Naive B cell (primary cell): ENCODE measurements at places on chromosomes 5 and 9. TPM values are rescaled to one million over a fixed set of nuclear protein-coding genes. Genes with fewer than 3 reads are reported as not detected.

GRCh38 chr5:7857926-7858632 lies 7.1 kb upstream of the CFAP90 start:
- H3K4me3 ChIP-seq, result no peak overlapping the region
- no peaks in the 10 kb centered on the region for H3K4me1 ChIP-seq
- H3K36me3 ChIP-seq, result peaks cover 20% of the 10 kb centered on the region
- no peak for DNase-seq

DNA sequence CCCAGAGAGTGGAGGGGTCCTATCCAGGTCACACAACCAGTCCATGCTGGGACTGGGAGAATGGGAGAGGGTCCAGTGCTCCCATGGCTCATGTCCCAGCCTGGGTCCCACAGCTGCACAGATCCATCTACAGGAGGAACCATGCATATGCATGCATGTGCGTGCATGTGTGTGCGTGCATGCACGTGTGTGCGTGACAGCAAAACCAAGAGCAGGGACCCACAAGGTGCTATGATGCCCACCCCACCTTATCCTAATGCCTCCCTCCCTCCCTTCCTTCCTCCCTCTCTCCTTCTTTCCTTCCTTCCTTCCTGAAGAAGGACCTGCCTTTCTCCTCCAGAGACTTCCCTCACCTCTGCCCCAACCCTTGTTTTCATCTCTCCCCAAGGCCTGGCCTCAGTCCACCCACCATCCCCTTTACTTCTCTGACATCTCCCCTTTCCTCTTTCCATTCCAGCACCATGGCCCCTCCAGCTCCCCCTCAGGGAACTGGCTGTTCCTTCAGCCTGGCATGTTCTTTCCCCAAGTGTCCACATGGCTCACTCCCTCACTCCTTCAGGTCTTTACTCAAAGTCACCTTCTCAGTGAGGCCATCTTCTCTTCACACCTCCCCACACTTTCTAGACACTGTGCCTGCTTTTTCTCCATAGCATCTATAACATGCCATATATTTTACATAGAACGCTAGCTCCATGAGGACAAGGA lies 21.8 kb downstream of the AQP7 start:
- no peak for DNase-seq
- no peaks in the 10 kb centered on the region for H3K27me3 ChIP-seq
- H3K36me3 ChIP-seq, result no peaks in the 10 kb centered on the region
- no peak overlapping the region for H3K27ac ChIP-seq
- no peak overlapping the region for H3K4me3 ChIP-seq

- H3K27ac ChIP-seq, result no peak overlapping the region
- peaks cover 36% of the 10 kb centered on the region for H3K27me3 ChIP-seq
- H3K4me1 ChIP-seq, result peaks cover 5% of the 10 kb centered on the region
- no peak for DNase-seq
- peak overlapping the region; percentile 25 for H3K4me3 ChIP-seq
Measured at GRCh38 chr5:591746-592145, 20.4 kb upstream of the CEP72 start.

- H3K4me1 ChIP-seq, result no peaks in the 10 kb centered on the region
- DNase-seq, result no peak
- no peak overlapping the region for H3K4me3 ChIP-seq
- H3K27me3 ChIP-seq, result no peaks in the 10 kb centered on the region
- peaks cover 56% of the 10 kb centered on the region for H3K36me3 ChIP-seq
- H3K27ac ChIP-seq, result no peak overlapping the region
Measured at GRCh38 chr5:175516933-175517823, 38.8 kb downstream of the SFXN1 start.

DNA sequence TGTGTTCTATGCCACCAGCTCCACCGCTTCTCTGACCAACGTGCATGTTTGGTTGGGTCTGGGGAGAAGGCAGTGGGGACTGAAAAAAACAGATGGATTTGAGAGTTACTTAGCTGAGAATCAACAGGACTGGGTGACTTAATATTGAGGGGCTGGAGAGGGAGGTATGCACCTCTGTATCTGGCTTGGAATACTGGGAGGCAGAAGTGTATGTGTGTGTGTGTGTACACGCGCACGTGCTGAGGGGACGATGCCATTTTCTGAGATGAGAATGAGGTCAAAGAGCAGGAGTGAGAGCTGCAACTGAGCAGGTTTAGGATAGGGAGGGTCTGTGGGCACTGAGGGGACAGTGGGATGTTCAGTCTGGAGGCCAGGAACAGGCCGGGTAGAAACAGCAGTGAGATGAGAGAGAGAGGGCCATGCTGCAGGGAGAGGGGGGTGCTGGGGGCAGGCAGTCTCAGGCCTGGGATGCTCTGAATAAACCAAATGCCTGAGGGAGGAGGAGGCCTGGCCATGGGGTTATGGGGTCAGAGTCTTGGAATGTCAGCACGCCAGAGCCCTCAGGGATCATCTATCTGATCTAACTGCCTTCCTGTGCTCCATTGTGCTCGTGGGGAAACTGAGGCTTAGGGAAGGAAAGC lies 14.0 kb downstream of the PDGFRB start:
- DNase-seq, result no peak
- no peak overlapping the region for H3K4me3 ChIP-seq
- peaks cover 7% of the 10 kb centered on the region for H3K4me1 ChIP-seq

- peak overlapping the region; percentile 59 for H3K27ac ChIP-seq
- DNase-seq, result no peak
- no peak overlapping the region for H3K4me3 ChIP-seq
- no peaks in the 10 kb centered on the region for H3K4me1 ChIP-seq
- H3K27me3 ChIP-seq, result no peaks in the 10 kb centered on the region
Measured at GRCh38 chr9:97895695-97896332, 26.5 kb downstream of the TRMO start.

GRCh38 chr5:168401226-168401625 lies 85.0 kb upstream of the RARS1 start:
- no peaks in the 10 kb centered on the region for H3K4me1 ChIP-seq
- no peak for DNase-seq
- no peaks in the 10 kb centered on the region for H3K36me3 ChIP-seq
- H3K27me3 ChIP-seq, result no peaks in the 10 kb centered on the region
- peak overlapping the region; percentile 21 for H3K27ac ChIP-seq

DNA sequence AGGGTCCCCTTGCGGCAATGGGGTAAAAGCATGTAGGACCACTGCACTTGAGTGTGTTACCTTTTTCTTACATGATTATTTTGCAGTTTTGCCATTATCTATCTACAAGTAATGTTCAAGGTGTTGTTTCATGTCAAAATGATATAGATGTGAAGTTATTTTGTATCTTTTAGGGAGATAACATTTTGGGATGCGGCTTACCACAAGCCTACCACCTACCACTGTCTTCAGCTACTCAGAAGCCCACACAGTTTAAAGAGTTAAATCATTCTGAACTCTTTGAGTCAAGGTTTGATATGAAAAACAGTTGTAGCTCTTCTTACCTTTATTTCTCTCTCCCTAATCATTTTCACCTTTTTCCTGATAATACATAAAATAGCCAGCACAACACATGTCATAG lies 19.8 kb downstream of the CERT1 start:
- peaks cover 8% of the 10 kb centered on the region for H3K4me1 ChIP-seq
- no peak overlapping the region for H3K27ac ChIP-seq
- H3K4me3 ChIP-seq, result no peak overlapping the region
- peaks cover 33% of the 10 kb centered on the region for H3K36me3 ChIP-seq

GRCh38 chr9:22079873-22080341 lies 70.8 kb upstream of the CDKN2B start:
- no peak for DNase-seq
- H3K4me1 ChIP-seq, result peaks cover 4% of the 10 kb centered on the region
- no peak overlapping the region for H3K4me3 ChIP-seq
- H3K27me3 ChIP-seq, result peaks cover 4% of the 10 kb centered on the region

- no peak for DNase-seq
- H3K36me3 ChIP-seq, result no peaks in the 10 kb centered on the region
- H3K4me3 ChIP-seq, result no peak overlapping the region
- no peak overlapping the region for H3K27ac ChIP-seq
- H3K27me3 ChIP-seq, result no peaks in the 10 kb centered on the region
Measured at GRCh38 chr9:120888626-120889025, 11.6 kb upstream of the PHF19 start.

GRCh38 chr5:148966348-148966747 lies 96.5 kb downstream of the SH3TC2 start:
- H3K4me1 ChIP-seq, result peaks cover 5% of the 10 kb centered on the region
- H3K36me3 ChIP-seq, result no peaks in the 10 kb centered on the region
- no peaks in the 10 kb centered on the region for H3K27me3 ChIP-seq
- no peak overlapping the region for H3K4me3 ChIP-seq
- no peak overlapping the region for H3K27ac ChIP-seq

GRCh38 chr9:84620338-84620737 lies 49.2 kb upstream of the NTRK2 start:
- H3K27ac ChIP-seq, result no peak overlapping the region
- no peaks in the 10 kb centered on the region for H3K36me3 ChIP-seq
- H3K4me1 ChIP-seq, result no peaks in the 10 kb centered on the region
- H3K4me3 ChIP-seq, result no peak overlapping the region
- H3K27me3 ChIP-seq, result no peaks in the 10 kb centered on the region

GRCh38 chr9:14926941-14927624 lies 16.9 kb upstream of the FREM1 start:
- H3K27me3 ChIP-seq, result no peaks in the 10 kb centered on the region
- no peak overlapping the region for H3K4me3 ChIP-seq
- no peak for DNase-seq
- no peaks in the 10 kb centered on the region for H3K4me1 ChIP-seq
- no peak overlapping the region for H3K27ac ChIP-seq

- DNase-seq, result no peak
- H3K4me3 ChIP-seq, result no peak overlapping the region
- peaks cover 6% of the 10 kb centered on the region for H3K4me1 ChIP-seq
- H3K27me3 ChIP-seq, result peaks cover 3% of the 10 kb centered on the region
Measured at GRCh38 chr9:117987945-117988344, 283.7 kb downstream of the TLR4 start.

GRCh38 chr5:73153513-73153912 lies 19.5 kb upstream of the TMEM174 start:
- H3K4me1 ChIP-seq, result peaks cover 8% of the 10 kb centered on the region
- no peak overlapping the region for H3K27ac ChIP-seq
- H3K36me3 ChIP-seq, result no peaks in the 10 kb centered on the region
- no peak overlapping the region for H3K4me3 ChIP-seq
- no peak for DNase-seq
- H3K27me3 ChIP-seq, result peaks cover 63% of the 10 kb centered on the region

DNA sequence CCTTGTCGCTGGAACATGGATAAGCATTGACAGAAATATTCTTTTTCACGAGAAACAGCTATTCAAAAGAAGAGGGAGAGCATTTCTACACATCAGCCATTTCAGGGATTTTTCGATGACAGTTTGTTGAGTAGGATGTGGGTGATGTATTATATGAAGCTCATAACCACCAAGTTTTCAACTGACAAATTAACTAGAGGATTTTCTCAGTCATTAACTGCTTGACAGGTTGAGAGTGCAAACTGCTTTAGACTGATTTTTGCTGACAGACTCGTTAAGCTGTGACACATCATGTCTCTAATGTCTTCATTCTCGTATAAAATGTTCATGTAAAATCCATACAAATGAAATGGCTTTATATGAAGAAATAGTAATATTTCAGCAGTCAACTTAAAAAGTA lies 354.2 kb upstream of the KCNN2 start:
- H3K27ac ChIP-seq, result no peak overlapping the region
- H3K4me1 ChIP-seq, result no peaks in the 10 kb centered on the region
- no peaks in the 10 kb centered on the region for H3K36me3 ChIP-seq

The CCNI2 gene
- polyA plus RNA-seq, result not detected

The SEMA5A gene
- polyA plus RNA-seq, result not detected

The ZBTB34 gene
- polyA plus RNA-seq, result 2.5 TPM

The WDR38 gene
- polyA plus RNA-seq, result not detected

The WNK2 gene
- polyA plus RNA-seq, result not detected

The HACD4 gene
- 1.2 TPM for polyA plus RNA-seq
